ENCODE measurements at places on chromosomes 2 and 18.
A peak's percentile ranks its signal among the peaks of the same experiment; 100 is the strongest.

DNA sequence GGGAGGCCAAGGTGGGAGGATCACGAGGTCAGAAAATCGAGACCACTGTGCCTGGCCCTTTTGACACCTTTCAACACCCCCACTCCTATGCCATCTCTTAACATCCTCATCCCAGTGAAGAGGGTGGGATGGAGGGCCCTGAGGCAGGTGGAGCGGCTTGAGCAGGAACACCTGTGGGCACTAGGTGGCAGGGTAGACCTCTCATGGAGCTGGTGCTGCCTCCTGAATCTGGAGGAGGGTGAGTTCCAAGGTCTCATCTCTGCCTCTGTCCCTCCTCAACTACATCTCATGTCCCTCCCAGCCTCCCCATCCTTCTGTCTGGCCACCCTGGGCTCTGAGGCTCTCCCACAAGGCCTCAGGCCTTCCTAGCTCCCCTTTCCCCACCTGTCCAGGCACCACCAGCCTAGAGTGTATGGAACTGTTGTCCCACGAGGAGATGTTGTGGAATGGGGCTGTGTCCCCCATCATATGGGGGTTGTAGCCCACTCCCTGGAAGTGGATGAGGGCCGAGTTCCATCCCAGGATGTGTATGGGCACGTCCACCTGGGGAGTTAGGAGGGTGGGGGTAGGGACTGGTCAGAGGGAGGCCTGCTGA, 17.0 kb upstream of the CRYBA2 start:
- DNase-seq: peak; percentile 40

- no peak for DNase-seq
Observed at GRCh38 chr2:33746208-33746800, 147.2 kb upstream of the FAM98A start.

DNA sequence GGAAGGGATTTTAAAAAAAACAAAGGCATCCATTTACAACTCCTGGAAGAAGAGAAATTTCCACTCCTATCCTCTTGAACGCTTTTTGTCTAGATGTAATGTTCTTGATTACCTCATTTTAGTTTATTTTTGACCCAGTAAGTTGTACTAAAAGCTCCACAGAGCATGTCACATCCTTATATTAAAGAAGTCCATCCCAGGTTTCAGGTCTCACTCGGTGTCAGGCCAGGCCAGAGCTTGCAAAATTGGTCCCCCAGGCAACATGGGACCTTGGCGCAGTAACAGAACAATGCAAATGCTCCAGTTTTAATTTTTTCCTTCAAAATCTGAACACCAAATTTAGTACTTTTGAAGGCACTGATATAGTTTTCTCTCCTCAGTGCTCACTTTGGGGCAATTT, 218.4 kb upstream of the REV1 start:
- no peak for DNase-seq

GRCh38 chr2:180872255-180872654, 108.2 kb upstream of the UBE2E3 start:
- no peak for DNase-seq

- DNase-seq: no peak
Observed at GRCh38 chr2:226475650-226476049, 324.0 kb downstream of the IRS1 start.

- no peak for DNase-seq
Observed at GRCh38 chr2:129763190-129763846, 216.1 kb upstream of the RAB6C start.
